ENCODE measurements at places on chromosomes 7 and 10.
A peak's percentile ranks its signal among the peaks of the same experiment; 100 is the strongest.

DNA sequence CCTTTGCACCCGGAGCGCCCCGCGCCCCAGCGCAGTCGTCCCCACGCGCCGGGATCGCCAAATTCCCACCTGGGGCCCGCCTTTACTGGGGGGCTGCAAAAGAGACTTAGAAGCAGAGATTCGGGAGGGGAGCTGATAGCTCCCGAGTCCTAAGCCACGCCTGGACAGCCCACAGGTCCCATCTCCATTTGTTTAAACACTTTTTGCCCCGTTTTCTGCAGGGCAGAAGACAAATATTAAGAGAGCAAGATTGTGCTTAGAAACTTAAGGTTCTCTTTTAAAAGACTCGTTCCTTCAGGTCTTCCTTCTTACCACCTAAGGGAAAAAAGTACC lies 299.1 kb upstream of the NFE2L3 start:
- DNase-seq: no peak

- no peak for DNase-seq
Measured at GRCh38 chr7:47428768-47429472, 153.0 kb downstream of the TNS3 start.

DNA sequence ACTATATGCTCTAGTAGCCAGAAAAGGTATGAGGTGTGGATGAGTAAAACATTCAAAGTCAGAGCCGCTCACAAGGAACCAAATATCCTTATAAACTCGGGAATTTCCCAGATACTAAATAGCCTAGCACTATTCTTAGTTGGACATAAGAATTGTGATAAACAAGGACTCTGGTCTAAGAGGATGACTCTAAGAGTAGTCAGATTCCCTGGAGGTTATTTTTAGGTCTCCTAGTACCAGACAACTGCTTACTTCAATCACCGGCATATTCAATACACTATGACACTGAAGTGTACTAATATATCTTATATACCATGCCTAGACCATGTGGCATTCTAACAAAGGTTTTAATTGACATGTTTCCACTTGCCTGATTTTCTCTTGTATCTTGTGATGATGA lies 56.5 kb downstream of the LMBR1 start:
- no peak for DNase-seq

DNA sequence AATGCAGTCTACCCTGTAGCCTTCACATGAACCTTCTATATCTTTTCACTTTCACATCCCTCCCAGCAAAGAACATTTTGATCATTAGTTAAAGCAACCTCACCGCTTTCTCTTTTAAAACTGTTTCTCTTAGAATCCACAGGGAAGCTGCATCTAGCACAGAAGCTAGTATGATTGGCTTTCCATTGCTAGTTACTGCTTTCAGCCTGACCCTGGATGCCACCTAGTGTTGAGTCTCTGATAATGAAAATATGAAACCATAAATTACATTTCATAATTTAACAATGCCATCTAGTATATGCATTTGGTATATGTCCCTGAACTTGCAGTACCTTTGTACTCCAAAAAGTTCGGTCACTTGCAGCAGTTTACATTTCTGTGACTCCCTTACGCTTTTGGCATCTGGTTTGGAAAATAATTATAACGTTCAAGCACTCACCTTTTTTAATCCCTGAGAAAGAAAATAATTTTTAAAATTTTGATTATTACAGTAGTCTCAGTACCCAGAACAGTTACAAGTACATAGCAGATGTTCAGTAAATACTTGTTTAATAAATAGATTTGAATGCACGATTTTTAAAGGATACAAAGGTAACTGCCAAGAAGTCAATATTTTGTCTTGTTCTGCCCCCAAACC lies 22.7 kb downstream of the CISD1 start:
- DNase-seq: peak; percentile 73
